ENCODE measurements at places on chromosomes 5 and 9.

- no peak for DNase-seq
Measured at GRCh38 chr9:118446943-118447639, 742.9 kb downstream of the TLR4 start.

DNA sequence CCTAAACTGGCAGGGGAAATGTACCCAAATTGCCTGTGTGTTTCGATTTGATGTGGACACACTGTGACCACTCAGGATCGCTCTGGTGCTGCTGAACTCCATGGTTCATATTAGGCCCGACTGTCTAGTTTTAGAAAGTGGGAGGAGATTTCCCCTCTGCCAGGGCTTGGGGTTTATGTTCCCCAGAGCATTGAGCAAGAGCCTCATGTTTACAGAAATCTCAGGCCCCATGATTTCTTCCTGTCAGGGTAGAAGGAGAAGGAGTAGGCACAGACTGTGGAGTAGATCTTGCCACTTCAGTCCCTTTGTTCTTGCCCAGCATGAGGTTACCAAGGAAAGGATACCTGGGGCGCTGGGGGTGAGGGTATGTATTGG lies 40.8 kb upstream of the GLRX start:
- DNase-seq = no peak

DNA sequence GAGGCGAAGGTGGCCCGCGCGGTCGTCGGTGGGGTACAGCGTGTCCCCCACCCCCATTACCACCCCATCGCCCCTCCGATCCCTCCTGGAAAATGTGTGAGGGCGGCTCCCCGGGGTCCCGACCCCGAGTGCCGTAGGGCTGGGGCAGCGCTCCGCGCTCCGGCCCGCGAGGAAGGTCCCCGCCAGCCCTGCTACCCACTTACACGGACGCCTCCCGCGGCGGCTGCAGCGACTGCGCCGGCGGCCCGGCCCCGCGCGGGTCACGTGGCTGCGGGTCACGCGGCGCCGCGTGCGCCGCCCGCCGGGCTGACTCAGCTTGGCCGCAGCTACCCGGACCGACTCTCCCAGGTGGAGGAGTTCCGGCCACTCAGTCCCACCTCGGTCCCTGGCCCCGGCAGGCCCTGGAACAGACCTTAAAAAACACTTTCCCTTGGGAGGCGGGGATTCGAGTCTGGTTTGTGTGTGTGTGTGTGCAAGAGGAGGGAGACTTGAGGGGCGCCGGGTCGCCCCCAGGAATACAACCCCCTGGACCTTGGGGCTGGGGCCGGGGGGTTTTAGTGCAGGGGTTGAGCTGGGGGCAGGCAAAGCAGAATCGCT lies at the start of gene GNPDA1:
TSS of gene GNPDA1 (minus strand) at position 236 of the 597 bp plus-strand sequence. CDS start 992 bp downstream, outside the sequence.
- peak; percentile 20 for DNase-seq

DNA sequence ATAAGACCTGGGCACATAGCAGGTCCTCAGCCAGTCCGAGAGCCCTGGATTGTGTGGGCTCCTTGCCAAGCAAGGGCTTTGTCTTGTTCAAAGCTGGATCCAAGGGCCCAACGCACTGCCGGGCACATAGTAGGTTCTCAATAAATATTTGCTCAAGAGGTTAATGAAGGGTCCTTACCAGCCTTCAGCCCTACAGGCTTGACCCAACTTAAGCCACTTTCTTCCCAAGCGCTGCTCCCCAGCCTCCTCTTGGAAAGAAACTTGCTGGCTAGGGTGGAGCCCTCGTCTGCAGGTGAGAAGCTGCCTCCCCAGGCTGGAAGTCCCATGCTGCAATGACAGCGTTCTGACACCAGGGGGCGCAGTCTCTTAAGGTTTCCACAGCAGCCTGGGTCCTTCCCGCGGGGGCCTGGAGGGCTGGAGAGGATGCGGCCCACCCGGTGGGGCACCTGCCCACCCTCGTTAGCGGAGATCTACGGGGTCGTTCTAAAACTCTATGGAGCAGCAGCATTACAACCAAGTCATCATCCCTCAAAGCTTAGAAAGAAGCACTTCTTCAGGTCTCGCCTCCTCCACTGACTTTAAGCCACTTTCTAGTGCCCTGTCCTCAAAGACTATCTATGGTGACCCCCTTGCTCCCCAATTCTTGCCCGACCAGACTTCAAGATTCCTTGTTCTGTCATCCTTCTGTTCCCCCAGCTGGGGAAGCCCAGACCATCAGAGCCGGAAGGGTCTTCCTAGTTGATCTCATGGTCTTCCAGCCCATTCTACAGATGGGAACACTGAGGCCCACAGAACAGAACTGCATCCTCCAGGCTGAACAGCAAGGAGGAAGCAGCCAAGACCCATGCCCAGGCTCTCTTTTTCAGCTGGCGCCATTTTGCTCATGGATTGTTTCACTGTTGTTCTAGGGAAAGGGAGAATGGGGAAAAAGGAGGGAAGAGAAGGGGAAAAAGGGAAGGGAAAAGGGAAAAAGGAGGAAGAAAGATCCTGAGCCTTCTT lies 115.4 kb downstream of the LHX2 start:
- no peak for DNase-seq
